ENCODE measurements at places on chromosomes 7 and 10.

DNA sequence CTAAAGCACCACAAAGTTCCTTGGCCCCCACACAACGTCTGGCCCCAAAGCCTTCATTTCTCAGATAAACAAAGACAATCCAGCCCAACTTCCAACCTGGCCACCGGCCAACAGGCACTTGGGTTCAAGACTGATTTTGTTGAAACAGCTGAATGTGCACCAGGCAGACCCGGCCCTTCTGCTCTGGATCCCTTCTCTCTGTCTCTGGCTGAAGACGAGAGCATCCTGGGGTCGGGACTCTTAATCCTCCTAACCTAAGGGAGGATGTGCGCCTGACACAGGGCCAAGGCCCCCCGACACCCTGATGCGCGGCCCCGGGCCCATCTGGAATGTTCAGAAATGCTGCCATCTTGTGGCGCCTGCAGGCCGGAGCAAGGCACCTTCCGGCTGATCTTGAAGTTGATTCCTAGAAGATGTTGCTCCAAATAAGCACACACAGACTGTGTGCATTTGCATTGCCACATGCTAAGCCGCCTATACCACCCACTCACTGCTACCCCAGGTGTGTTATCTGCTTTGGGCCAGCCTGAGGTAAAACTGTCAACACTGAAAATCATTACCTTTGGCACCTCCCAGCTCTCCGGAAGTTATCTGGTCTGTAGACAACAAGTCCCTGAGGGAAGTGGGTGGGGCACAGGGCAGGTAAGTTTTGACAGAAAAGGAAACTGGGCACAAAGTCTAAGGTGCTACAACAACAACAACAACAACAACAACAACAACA, 98.4 kb upstream of the HABP2 start:
- peak; percentile 74 for DNase-seq

DNA sequence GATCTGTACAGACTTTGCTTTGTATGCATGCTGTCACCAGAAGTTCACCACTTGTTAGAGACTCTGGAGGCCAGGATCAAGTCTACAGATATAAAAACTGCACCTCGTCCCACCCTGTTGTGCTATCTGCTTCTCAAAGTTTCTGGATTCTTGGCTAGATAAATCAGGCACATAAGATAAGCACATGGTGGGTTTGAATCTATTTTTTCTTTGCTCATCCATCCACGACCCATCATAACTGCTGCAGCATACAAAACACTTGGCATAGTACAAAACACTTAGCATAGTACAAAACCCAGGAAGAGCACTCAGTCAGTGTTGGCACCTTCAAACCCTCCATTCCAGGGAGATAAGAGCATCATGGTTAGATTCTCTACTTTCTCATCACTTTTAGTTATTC, 42.4 kb upstream of the ANKRD1 start:
- no peak for DNase-seq

DNA sequence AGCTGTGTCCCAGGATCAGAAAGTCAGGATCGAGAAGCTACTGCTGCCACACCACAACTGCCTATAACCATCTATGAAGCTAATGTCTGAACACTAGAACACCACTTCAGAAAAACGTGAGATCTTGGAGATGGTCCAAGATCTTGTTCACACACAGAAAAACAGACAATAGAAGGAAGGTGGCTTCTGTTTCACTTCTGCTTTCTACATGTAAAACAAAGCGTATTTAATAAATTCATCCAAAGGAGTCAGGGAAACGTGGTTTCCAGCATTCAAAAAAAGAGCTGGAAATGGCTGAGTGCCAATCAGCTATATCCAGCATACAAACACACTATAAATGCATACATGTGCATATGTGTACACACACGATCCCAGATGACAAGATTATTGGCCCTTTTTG, 70.2 kb upstream of the CCDC71L start:
- DNase-seq: no peak

GRCh38 chr10:132370426-132371340, 26.3 kb upstream of the PWWP2B start:
- DNase-seq: peak; percentile 19

DNA sequence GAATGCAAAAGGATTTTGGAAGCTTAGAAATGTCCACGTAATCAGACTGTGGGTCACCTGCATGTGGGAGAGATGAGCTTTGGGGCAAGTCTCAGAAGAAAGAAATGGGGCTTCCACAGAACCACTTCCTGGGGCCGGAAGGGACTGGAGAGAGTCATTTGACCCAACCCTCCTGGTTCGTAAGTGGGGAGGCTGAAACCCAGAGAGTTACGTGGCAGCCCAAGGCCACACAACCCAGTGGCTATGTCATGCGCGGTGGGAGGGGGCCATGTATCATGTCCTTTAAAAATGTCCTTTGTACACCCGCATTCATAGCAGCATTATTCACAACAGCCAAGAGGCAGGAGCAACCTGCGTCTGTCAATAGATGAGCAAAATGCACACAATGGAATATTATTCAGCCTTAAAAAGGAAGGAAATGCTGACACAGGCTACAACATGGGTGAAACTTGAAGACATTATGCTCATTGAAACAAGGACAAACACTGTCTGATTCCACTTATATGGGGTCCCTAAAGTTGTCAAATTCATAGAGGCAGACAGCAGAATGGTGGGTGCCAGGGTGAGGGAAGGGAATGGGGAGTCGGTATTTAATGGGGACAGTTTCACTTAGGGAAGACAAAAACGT, 15.1 kb downstream of the CAMK2B start:
- no peak for DNase-seq

All from left hindlimb (tissue), 1 donor.